NK-92 treated with Interleukin-12 subunit alpha and Interleukin-12 subunit beta, amount 100 ng/mL, for 24 hours (cell line): ENCODE measurements at places on chromosomes 11 and 22.
A peak's percentile ranks its signal among the peaks of the same experiment; 100 is the strongest.

DNA sequence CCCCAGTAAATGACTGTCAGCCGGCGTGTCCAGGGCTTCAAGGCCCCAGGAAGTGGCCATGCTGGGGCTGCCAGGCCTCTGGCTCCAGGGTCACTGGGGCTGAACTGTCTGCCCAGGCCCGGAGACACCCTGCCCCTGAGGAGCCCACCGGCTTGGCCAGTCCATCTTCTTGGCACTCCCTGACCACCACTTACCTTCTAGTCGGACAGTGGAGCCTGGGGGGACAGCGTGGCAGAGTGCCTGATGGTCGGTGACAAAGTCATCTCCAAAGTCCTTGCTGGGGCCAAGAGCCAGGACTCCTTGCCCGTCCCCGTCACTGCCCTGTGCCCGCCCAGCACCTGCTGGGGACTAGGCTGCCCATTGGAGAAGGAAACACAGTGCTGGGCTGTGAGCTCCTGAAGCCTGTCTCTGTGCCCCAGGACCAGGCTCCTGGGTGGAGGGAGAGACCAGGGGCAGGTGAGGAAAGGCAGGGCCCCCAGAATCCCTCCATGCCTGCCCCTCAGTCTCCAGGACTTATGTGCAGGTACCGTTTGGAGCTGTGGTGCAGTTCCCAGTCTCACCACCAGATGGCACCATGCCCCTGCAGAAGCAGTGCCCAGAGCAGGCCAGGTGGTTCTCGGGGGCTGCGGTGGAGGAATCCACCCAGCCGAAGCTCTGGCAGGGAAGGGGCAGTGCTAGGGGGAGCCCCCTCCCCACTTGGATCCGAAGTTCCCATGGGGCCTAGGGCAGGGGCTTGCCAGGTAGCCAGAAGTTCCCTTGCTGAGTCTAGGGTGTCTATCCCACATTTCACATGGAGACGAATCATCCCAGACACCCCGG is 6.0 kb upstream of the CCDC188 start:
- DNase-seq = peak; percentile 54

DNA sequence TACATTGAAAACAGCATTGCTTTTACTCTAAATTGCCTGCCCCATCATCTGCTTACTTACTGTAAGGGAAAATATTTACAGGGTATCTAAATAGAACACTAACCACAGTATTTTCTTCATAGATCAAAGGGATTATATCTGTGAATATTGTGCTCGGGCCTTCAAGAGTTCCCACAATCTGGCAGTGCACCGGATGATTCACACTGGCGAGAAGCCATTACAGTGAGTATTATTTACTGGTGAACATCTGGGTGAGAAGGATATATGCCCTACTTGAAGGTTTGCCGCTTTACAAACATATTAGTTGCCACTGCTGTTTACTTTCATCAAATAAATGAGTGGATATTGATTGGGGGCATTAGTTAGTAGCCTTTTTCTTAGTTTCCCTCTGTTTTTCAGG is 5.9 kb upstream of the CNTF start:
- DNase-seq = no peak

DNA sequence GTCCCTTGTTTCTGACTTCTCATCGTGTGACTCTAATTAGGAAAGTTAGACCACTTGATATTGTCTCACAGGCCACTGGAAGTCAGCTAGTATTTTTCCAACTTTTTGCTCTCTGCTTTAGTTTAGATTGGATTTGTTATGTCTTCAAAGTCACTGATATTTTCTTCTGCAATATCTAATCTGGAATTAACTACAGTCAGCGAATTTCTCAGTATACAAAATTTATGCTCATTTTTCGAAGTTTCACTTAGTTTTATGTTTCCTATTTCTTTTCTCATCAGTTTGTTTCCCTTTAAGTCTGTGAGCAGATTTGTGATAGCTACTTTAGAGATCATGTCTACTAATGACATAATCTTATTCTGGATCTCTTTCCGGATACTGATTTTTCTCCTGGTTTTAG is 1027.2 kb upstream of the CNTN5 start:
- DNase-seq = no peak

GRCh38 chr11:60345489-60345888 is 18.4 kb downstream of the MS4A6E start:
- DNase-seq = no peak

- no peak for DNase-seq
These were observed 64.5 kb upstream of the B3GAT1 start for GRCh38 chr11:134476435-134477021.

DNA sequence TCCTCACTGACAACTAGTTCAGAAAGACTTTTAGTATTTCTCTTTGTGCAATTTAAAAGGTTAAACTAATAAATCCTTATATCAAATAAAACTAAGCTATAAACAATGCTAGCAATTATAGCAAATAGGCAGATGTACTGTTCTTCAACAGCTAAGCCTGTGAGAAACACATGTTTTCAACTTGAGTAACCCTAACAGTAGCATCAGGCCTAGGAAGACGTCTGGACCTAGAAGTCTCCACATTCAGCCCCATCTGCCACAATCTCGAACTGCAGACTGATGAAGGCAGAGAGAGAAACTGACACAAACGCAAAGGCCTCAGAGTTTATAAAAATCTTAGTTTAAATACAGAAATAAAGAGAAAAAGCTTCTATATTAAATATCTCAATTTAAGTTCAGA is 2.5 kb downstream of the ST13 start:
- no peak for DNase-seq

- DNase-seq = no peak
These were observed 32.1 kb downstream of the YAP1 start for GRCh38 chr11:102142333-102142732.

DNA sequence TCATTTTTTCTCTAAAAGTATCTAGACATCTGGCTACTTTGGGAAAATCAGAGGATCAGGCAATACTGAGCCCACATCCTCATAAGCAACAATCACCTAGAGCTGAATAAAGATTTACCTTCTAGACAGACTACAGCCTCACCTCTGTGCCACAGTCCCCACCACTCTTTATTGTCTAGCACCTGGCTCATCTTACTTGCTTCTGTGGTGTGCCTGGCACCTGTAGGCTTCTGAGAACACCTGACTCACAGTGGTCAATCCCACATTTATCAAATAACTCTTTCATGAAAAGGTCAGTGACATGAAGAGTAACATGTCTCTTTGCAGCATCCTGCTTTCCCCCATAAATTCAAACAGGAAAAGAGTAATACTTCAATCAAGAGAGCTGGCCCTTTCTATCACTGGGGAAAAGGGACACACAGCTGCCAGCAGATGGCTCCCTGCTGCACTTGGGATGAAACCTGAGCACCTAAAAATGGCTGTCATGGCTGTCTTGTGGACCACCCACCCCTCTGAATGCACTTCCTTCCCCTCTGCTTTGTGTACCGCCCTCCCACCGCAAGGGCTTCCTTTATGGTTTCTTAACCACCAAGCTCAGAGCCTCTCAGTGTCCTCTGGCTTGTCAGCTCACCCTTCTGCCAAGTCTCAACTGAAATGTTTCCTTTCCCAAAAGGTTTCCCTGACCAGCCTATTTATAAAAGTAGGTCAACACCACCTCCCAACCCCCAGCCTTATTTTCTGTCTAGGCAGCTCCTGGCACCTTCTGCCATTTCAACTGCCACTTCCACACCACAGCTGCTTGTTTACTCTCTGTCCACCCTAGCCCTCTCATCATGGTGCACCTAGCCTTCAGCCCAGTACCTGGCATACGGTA is 9.3 kb downstream of the TFIP11 start:
- peak; percentile 59 for DNase-seq

DNA sequence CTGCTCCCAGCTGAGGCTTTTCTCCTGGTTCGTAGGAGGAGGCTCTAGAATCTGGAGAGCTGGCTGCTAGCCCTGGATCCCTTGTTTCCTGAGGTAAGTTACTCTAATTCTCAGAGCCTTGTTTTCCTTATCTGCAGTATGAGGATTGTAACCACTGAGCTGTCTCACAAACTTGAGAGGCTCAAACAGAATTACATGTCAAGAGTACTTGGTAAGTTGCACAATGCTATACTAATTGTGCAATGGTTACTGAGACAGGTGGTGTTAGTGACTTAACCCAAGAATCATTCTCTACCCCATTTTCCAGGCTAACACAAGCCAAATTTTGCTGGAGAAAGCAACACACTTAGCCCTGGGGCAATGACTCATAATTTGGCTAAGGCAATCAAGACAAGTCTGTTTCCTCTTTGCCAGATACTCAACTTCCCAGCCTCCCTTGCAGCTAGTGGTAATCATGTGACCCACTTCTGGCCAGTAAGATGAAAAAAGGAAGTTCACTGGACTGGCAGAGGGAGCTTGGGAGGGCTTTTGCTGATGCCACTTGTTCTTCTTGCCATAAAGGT is 348.0 kb downstream of the TENM4 start:
- DNase-seq = no peak

DNA sequence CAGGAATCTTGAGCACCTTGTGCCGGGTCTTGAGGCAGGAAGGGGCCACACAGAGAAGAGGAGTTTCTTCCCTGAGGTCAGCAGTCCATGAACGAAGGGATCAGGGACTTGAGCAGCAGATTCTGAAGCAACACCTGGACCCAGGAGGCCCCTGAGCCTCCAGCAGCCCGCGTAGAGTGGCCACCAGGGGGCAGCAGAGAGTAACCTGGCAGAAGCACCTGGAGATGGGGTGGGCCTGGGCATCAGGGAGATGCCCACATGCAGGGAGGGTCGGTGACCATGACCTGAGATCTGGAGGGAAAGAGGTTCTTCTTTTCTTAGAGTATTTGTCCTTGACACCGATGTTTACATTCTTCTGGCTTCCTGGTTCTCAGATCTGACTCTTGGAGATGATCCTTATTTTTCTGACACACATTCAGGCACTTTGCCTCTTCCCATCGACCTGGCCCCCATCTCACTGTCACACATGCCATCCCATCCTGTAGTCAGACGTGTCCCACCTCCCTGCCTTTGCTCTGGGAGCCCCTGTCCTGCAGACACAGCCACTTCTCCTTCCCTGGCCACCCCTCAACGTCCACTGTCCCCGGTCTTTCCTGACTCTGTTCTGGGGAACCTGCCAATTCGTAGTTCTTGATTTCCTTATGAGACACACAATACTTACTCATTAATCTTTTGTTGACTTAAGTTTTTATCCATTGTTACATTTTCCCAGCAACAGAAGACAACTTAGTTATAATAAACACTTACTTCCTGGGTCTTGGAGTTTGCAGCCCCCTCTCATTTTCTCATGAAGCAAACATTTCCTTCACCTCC is 66.5 kb downstream of the GGTLC2 start:
- DNase-seq = peak; percentile 21

DNA sequence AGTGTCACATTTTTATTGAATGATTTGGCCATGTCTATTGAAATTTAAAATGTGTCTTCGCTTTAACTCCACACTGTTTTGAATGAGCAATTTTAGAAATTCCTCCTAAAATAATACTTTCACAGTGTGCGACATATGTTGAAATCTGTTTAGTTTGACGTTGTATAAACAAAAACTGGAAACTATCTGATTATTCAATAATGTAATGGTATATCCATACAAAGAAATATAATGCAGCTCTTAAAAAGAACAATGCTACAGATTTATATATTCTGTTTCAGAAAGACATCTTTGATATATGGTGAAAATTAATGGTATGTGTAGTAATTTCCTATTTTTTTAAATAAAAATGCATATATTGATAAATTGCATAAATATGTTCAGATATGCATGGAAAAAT is 268.7 kb upstream of the SORL1-AS1 start:
- no peak for DNase-seq

GRCh38 chr11:125418396-125418795 is 77.7 kb downstream of the FEZ1 start:
- DNase-seq = no peak

GRCh38 chr11:120712881-120713280 is 201.3 kb downstream of the GRIK4 start:
- DNase-seq = no peak

DNA sequence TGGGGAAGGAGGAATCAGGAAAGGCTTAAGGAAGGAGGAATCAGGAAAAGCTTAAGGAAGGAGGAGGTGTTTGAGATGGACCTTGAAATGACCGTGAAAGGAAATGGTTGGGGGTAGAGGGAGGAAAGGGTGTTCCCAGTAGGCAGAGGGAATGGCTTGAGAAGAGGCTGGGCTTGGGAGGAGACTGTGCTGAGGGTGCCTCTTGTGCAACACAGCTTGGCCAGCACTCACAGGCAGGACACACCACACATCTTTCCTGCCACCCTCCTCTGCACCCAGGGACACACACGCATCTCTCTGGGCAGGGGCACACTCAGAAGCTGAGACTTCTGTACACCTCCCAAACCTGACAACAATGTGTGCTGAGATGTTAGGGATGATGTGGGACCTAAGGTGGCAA is 151.4 kb downstream of the FBXO7 start:
- DNase-seq = no peak

- DNase-seq = no peak
These were observed 421.8 kb upstream of the ANO5 start for GRCh38 chr11:21771097-21771496.

DNA sequence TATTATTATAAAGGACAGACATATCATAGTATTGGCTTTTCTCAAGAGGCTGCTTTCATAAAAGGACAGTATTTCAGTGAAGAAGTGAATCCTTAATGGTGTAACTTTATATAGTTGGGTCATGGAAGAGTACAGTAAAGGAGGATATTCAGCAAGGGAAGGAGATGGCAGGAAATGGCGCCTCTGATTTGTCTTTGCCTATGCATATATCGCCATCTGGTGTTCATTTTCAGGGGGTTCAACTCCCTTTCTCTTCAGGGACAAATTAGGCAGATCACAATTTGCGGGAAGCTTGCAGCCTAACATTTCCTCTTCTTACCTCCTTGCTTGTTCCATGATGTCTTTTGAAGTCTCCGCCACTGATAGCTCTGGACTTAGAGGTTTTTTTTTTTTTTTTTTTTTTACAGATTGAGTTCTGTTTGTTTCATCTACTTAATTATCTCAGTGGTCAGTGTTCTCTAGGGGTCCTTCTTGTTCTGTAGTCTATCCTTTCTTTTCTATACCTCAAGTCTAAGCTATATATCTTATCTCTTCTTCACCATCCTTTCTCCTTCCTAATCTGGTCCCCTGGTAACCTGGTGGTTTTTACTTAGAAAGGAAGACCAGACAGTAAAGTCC is 21.8 kb upstream of the RRM1 start:
- DNase-seq = peak; percentile 11

DNA sequence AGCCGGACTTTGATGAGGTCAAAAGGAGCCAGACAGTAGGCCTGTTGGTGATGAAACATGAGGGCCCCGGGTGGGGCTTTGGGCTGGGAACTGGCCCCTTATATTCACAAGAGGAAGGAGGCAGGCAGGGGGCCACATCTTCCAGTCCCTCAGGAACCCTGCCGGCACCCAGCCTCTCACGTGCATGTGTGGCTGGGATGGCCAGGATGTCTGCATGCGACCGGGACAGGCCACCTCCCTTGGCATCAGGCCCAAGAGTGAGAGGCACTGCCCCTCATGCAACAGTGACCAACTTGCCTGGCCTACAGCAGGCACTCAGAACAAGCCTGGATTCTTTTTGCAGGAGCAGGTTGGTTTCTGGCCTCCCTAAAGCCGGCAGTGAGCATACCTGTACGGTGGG is 5.4 kb downstream of the SLC25A45 start:
- no peak for DNase-seq

GRCh38 chr11:115521825-115522224 is 17.6 kb upstream of the CADM1 start:
- DNase-seq = no peak

- no peak for DNase-seq
These were observed at the start of gene ME3 for GRCh38 chr11:86672007-86672621. TSS of gene ME3 (minus strand) at chr11:86672616.

- no peak for DNase-seq
These were observed 6.0 kb upstream of the OMP start for GRCh38 chr11:77096591-77097019.

GRCh38 chr11:15918212-15918611 is 438.1 kb downstream of the SOX6 start:
- DNase-seq = no peak
